ENCODE measurements at places on chromosomes 16 and 17.

GRCh38 chr16:56295739-56296527 lies 104.6 kb downstream of the GNAO1 start:
- DNase-seq, result no peak

- DNase-seq, result no peak
Measured at GRCh38 chr16:67926181-67926750, 5.4 kb downstream of the CTRL start.

GRCh38 chr16:5841974-5842373 lies 744.4 kb upstream of the EEF2KMT start:
- DNase-seq, result no peak

DNA sequence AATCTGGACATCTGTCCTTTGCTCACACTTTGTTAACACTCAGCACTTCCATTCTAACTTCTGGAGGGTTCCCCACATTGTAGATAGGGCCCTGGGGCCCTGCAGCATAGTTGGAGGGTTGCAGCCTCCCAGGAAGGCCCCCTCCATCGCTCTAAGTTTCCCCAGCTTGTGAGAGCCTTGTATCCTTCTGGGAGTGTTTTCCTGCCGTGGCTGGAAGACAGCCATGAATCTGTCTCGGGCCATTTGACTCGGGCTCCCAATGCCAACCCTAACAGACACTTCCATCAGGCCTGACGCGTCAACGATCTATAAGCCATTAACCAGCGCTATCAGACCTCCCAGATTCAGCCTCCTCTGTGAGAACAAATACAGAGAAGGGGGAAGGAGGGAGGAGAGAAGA lies 263.7 kb upstream of the RPL38 start:
- DNase-seq, result no peak

DNA sequence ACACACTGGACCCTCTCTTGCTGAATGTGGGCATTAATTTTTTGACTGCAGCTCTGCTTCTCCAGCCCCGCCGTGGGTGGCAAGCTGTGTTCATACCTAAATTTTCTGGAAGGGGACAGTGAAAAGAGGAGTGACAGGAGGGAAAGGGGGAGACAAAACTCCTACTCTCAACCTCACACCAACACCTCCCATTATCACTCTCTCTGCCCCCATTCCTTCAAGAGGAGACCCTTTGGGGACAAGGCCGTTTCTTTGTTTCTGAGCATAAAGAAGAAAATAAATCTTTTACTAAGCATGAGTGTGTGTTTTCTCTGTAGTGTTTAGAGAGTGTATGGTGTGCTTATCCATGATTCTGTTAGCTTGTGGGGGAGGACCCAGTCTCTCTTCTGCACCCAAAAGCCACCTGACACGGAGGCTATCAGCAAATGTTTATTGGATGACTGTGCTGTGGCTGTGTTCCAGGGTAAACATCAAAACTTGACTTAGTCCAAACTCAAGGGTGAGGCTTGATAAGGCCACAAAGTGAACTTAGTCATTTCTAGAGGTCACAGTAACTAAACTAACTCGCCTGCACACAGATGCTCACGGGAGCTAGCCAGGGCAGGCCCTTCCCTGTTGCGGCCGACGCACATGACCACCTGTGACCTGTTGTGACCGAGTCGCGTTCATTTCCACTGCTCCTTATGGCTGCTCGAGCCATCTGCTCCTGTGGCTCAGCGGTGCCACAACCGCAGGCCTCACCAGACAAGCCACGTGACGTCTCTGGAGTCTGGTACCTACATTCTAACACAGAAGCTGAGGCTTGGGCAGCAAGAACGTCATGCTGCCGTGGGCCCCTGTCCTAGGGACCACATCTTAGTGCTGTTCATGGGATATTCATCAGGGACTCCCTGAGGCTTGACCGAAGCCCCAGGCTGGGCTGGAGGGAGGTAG lies 9.8 kb upstream of the MED11 start:
- no peak for DNase-seq

DNA sequence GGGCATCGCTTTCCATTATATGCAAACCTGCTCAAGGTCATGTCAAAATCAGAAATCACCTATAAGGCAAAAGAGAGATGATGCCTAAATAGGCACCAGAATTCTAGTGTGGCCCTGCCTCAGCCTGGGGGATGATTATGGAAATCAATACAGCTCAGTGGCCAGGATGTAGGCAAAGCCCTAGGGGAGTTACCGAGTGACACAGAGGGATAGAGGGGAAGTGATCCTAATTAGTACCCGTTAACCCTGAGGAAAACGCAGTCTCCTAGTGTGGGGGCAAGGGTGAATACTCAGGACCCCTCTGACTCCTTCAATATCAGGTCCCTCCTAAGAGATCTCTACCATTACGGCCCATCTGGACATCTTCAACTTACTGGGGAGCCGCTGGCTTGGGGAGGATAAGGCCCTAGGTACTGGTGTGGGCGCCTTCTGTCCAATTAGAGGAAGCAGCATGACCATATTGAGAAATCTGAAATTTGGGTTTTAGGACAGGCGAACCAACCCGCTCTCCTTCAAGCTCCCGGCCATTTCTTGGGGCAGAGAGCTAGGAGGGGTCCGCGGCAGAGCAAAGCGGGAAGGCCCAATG lies 725 bp downstream of the NT5C3B start:
- DNase-seq, result no peak

GRCh38 chr16:27414788-27415431 lies 12.9 kb downstream of the IL21R start:
- no peak for DNase-seq

GRCh38 chr17:45345554-45346215 lies 28.9 kb upstream of the MAP3K14 start:
- no peak for DNase-seq

- DNase-seq, result no peak
Measured at GRCh38 chr16:19169082-19169639, 1.1 kb downstream of the SYT17 start.

DNA sequence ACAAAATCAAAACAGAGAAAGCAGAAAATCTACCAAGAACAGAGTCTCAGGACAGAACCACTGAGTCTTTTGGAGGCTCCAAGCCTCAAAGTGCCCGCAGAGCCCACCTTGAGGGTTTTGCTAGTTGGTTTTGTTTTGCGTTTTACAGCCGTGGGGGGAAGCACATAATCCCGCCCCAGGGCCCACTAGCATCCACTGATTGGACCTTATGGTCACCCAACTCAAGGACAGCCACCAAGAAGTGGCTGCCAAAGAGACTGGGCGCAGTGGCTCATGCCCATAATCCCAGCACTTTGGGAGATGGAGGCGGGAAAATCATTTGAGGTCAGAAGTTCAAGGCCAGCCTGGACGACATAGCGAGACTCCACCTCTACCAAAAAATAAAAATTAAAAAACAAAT lies 9.9 kb downstream of the ALOX15B start:
- no peak for DNase-seq

Measured in activated gamma-delta T cell treated with Interleukin-2 at 50 U/mL for 16 hours (primary cell).